H1 (cell line): ENCODE measurements at places on chromosomes 7 and 10.

DNA sequence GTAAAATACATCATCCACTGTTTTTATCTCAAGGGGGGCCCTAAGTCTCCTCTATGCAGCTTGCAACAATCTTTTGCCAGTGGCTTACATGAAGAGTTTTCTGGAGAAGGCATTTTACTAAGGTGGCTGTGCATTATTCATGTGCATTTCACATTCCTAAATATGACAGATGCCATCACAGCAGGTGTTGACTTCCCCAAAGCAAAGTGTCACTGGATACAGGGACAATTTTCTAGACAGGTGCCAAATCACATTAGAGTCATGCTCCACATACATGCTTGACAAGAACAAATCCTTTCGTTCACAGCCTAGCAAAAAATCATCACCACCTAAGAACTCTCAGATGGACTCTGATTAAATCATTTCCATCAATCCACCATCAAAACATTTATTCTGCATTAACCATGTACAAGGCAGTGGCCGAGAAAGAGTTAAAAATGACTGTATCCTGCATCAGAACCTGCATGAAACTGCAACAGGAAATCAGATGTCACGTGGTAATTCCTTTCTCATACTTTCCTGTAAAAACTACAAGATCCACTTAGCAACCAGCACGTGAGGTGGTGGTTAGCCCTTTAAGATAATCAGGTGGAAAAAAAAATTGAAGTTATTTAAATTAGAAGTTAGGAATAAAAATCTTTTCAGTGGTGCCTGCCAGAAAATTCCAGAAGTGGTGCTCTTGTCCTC lies 88.2 kb upstream of the AFAP1L2 start:
- DNase-seq = no peak

GRCh38 chr7:153939177-153939576 lies 113.0 kb upstream of the DPP6 start:
- no peak for DNase-seq

- DNase-seq = no peak
These were observed 12.6 kb downstream of the DPYSL4 start for GRCh38 chr10:132199268-132199853.

GRCh38 chr7:2357571-2357970 lies 2.9 kb downstream of the EIF3B start:
- DNase-seq = no peak

DNA sequence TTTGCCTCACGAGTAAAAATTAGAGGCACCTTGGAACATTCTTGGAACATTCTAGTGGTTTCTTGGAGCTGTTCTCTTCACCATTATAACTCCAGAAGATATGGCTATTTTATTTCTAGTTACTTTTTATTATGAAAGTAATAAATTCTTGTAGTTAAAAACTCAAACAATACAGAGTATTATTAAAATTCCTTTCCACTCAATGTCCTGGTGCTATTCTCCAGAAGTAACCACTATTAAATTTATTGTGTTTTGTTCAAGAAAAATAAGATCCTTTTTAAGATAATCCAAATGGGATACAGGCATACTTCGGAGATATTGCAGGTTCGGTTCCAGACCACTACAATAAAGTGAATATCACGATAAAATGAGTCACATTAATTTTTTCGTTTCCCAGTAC lies 68.6 kb downstream of the NOC3L start:
- DNase-seq = no peak

DNA sequence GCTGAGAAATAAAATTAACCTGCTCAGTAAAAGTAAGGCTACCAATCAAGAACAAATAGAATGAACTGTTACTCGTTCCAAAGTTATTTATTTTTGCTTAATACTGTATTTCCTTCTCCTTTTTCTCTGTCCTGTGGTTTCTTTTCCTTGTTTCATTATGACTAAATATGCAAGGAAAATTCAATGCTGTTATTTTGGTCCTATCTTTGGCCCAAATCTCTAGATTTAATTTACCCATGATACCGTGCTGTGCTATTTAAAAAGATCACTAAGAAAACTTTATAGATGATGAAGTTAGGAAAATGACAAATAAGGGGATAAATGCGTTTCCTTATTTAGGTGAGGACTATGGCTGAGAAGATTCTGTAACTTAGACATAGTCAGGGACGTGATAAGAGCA lies 45.3 kb upstream of the FAM133B start:
- DNase-seq = no peak

DNA sequence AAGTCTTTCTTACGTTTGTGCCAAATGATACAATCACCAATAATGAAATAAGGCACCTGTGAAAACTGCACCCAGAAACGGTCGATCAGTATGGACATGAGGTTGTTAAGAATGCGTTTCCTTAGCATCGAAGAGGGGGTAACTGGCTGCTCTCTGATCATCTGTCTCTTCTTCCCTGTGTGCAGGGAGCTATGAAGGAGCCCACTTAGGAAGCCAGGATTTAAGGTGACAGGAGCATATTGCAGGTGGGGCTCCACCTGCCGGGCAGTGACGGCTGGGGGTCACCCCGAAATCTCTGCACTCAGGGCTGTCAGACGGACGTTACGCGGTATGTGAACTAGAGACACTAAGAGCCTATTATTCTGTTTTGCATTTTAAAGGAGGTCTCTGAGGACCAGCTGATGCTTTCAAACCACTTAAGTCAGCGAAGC lies 64.5 kb downstream of the CARD11 start:
- no peak for DNase-seq

DNA sequence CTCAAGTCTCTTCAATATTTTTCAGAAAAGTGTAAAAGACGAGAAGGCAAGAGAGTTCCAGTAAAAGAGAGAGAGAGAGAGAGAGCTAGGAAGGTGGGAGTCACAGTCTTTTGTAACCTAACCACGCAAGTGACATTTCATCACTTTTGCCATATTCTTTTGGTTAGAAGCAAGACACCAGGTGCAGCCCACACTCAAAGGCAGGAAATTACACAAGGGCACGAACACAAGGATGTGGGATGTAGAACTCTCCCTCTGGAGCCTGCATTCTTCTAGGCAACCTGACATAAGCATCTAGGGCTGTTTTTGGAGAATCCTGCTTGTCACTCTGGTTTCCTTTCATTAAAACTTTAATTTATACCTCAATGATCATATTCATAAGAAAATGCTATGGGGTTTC lies 1213.1 kb downstream of the DNAJB9 start:
- DNase-seq = no peak

- DNase-seq = no peak
These were observed 97.7 kb upstream of the EFCAB10 start for GRCh38 chr7:105678811-105679495.

- DNase-seq = no peak
These were observed 46.5 kb downstream of the LHPP start for GRCh38 chr10:124508070-124508667.

GRCh38 chr10:103683851-103684250 lies 171.5 kb downstream of the SH3PXD2A start:
- no peak for DNase-seq

- no peak for DNase-seq
These were observed 328.4 kb upstream of the C7orf33 start for GRCh38 chr7:148261996-148262688.

- DNase-seq = no peak
These were observed 175.8 kb upstream of the PRKCQ start for GRCh38 chr10:6755781-6756460.

DNA sequence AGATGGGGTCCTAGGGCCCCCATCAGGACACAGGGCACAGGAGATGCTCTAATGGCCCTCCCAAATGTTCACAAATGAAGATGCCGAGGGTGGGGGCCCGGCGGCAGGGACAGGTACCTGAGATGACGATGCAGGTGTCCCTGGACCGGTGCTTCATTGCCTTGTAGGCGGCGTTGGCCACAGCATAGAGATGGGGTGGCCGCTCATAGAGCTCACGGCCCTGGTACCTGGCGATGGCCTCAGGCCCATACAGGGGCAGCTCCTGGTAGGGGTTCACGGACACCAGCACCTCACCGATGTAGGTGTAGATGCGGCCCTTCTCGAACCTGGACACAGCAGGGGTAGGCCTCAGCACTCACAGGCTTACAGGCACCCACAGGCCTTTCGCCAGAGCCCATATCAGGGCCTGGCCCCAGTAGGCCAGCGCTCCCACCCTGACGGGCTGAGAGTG lies 2.0 kb downstream of the MYO1G start:
- no peak for DNase-seq

DNA sequence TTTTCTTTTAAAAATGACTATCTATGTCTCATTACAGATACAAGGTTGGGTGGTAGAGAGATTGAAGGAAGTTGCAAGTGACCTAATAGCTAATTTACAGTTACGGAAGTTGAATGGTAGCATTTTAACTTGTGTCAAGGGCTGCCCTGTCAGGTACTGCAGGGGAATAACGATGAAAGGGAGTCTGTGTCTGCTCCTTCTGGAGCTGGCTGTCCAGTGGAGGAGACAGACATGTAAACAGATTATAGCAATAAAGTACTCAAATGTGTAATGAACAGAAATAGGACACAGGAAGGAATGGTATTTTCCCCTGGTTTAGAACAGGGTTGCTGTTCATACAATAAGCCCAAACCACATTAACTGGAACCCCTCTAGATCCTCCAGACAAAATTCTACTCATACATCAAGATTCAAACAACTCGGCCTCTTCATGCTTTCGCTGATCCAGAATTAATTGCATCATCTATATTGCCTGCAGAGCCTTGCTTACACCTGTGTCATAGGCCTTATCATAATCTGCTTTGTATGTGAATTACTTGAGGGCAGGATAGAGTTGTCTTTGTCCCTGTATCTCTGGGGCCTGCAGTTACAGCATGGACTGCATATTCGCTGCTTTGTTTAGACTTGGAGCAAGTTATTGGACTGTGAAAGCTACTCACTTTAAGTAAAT lies 42.8 kb downstream of the AUTS2 start:
- DNase-seq = no peak

GRCh38 chr7:147400221-147400689 lies 1190.3 kb upstream of the C7orf33 start:
- DNase-seq = no peak

GRCh38 chr10:72943498-72944234 lies 10.9 kb downstream of the PLA2G12B start:
- no peak for DNase-seq

GRCh38 chr7:132777414-132777813 lies 201.1 kb upstream of the PLXNA4 start:
- no peak for DNase-seq

GRCh38 chr10:35216303-35216905 lies 89.8 kb downstream of the CREM start:
- DNase-seq = no peak

- no peak for DNase-seq
These were observed 44.5 kb downstream of the KCNMA1 start for GRCh38 chr10:77592946-77593636.

GRCh38 chr7:91051966-91052365 lies 212.3 kb upstream of the FZD1 start:
- DNase-seq = no peak

GRCh38 chr10:45464958-45465567 lies 91.0 kb downstream of the ALOX5 start:
- peak; percentile 86 for DNase-seq

GRCh38 chr10:124006526-124006925 lies 86.9 kb downstream of the CHST15 start:
- DNase-seq = no peak

DNA sequence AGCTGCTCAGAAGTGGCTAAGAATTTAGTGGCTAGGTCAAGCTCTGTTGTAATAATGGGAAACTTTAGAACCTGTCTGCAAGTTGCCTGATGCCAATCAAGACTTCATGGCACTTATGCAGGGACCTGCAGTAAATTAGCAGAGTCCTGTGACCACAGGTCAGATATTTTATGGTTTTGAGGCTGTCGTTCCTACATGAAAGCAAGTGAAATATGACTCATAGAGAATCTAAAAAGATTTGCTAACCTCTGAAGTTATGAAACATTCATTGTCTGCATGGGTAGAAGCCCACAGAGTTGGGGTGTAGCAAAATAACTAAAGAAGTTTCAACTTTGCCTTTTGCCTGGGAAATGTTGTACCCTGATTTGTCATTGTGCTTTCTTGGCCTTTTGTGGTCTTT lies 32.3 kb downstream of the SLC39A12 start:
- no peak for DNase-seq

DNA sequence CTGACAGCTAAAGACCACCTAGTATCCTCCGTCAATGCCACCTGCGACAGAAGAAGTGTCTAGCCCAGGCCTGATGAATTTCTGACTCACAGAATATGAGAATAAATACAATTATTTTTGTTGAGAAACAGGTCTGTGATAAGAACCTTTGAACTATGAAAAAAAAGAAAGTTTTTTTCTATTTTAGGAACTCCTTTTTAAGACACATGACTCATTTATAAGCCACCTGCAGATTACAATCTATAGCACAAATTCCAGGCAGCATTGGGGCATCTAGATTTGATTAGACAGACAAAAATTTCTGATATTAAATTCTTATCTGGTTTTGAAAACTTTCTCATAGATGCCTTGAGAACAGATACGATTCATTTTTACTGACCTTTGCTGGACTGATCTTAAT lies 256.7 kb upstream of the LYZL1 start:
- no peak for DNase-seq

- DNase-seq = no peak
These were observed 163.5 kb downstream of the MBL2 start for GRCh38 chr10:52609071-52609470.

GRCh38 chr7:30224511-30225062 lies 59.8 kb upstream of the ZNRF2 start:
- no peak for DNase-seq

GRCh38 chr10:110174201-110174600 lies 33.2 kb upstream of the MXI1 start:
- DNase-seq = peak; percentile 42

DNA sequence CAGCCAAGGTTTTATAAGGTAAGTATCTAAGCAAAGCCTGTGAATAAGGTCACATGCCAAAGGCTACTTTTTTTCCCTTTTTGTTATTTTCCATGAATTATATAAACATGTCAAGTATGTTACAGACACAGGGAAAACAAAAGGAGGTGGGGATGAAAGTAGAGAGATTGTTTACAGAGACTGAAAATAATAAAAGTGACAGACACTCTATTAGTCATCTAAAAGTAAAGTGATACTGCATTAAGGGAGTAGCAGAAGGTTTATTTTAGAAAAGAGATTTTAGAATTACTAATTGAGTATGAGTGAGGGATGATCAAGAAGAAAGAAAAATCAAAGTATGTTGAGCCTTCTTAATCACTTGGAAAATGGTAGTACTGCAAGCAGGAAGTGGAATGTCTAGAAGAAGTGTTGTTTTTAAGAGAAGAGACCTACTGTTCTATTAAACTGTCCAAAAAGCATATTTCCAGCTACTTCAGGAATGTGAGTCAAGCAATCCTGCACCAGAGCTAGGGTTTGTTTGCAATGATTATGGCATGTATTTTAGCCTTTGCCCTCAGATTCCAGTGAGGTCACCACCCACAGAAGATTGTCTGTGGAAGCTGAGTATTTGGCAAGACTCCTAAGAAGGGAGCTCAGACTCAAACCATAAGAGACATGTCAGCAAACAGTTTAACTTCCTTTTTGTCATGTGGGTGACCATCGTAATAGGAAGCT lies 177.9 kb upstream of the PLXDC2 start:
- DNase-seq = no peak

GRCh38 chr7:87144173-87144657 lies 8.0 kb upstream of the DMTF1 start:
- no peak for DNase-seq
